ENCODE measurements at places on chromosomes 11 and 22.

- no peak for DNase-seq
These were observed 196.3 kb upstream of the ARHGAP20 start for GRCh38 chr11:110908401-110909105.

GRCh38 chr22:21682385-21683175 is 16.8 kb downstream of the PPIL2 start:
- DNase-seq, result no peak

DNA sequence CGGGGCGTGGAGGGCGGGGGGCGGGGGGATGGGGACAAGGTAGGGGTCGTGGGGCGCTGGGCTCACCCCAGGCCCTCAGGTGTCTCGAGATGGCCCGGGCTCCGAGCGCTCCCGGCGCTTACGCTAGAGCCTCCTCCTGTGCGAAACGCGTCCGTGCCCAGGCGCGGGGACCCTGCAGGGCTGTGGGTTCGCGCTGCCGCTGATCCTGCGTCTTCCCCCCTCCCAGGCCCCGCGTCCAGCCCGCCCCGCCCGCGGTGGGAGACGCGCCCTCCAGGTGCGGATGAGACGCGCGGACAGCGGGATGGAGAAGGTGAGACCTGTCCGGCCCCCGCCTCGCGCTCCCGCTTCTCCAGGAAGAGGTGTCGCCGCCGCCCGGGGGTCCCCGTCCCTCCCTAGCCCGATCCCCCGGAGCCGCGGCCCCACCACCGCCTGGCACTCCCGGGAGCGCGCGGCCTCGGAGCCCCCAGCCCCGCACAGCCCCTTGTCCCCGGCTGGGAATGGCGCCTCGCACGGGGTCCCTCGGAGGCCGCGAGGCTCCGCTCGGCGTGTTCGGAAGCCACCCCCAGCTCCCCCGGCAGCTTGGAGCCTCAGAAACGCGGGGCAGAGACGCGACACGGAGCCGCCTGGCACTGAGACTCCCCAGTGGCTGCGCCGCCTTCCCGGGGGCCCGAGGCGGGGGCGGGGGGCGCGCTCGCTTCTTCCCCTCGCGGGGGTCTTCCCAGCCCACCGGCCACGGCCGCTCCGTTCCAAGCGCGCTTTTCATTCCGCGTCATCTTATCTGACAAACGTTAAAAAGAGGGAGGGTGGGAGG is 27.6 kb upstream of the TOLLIP start:
- peak; percentile 75 for DNase-seq

- no peak for DNase-seq
These were observed 174.7 kb downstream of the TBC1D22A start for GRCh38 chr22:46937185-46937584.

DNA sequence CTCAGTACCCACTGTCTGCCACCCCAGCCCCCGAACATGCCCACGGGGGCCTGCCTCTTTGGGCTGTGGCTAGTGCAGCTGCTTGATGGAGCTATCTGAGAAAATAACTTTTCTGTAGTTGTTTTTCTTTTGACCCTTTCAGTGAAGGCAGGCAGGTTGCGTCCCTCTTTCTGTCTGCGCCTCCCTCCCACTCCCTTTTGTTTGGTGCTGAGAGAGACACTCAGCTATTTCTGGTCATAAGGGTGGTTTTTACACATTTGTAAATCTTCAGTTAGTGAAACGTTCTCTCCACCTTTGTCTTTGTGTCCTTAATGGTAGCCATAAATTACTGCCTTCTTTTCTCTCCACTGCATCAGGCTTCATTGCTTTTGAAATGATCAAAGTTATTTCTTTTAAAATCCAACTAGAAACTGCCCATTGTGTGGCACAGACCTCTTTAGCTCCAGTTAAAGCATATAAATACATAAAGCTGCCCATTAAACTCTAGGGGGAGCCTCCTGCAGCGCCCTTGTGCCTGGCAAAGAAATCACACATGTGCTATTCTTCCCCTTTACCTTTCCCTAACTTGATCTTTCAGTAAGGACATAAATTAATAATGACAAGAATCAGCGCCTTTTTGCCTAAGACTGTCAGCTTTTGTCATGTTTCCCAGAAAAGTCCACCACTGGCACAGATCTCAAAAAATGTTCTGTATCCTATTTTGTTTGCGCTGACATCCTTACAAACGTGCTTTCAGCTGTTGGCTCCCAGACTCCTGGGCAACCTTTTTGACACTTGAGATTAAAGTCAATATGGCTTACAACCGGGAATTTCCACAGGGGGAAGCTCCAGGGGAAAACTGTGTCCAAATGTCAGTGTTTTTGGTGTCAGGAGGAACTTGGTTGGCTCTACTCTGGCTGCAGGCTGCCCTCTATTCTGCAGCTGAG is 1.7 kb upstream of the SCUBE2 start:
- no peak for DNase-seq

- no peak for DNase-seq
These were observed 116.6 kb upstream of the NARS2 start for GRCh38 chr11:78691215-78691614.

DNA sequence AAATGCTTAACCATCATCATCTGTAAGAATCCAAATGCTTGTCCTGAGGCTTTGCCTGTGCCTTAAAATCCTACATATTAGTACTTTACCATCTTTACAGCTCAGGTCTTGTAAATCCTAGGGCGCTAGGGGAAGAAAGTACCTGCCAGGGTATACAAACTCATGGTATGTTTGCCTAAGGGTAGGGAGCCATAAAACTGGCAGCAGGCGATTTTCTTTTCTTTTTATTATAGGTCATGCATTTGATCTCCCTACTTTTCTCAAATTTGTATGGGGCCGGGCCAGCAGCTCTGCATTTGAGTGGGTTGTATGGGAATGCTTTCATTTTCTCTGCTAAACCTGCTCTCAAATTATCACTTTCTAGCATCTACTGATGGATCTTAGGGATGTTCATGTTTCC is 24.0 kb upstream of the ZBED5 start:
- no peak for DNase-seq

DNA sequence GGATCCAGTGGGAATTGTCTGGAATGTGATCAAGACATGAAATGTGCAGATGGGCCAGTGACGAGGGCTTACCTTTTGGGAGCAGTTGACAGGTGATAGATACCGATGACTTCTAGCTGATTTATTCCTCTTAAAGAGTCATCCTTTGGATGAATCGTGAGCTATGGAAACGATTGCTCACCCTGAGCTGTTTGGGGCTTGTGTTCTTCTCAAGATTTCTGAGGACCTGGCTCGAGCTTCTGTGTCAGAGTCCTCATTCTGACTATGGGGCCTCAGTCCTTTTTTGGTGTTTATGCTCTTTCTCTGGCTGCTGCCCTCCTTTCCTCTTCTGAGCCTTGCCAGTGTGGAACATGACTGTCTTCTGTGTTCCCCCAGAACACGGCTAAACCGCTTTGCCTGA is 11.9 kb upstream of the AMPD3 start:
- DNase-seq, result no peak

DNA sequence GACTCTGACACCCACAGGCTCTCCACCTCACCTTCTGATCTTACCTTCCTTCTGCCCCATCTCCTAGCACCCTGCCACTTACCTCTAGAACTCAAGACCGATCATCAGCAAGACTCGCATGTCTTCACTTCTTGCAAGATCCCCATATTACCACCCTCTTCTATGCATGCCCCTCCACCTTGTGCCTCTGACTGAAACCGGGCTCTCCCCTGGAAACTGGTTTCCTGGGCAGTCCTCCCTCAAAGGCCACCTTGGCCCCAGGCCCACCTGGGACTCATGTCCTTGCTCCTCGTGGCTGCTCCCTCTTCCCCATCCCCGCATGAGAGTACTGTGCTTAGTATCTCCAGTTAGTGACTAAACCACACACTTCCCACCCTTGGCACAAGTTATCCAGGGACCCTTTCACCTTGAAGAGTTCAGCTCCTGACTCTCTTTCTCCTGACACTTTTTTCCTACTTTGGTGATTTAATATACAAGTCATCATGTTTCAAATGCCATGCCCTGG is 136.7 kb downstream of the SPATA19 start:
- DNase-seq, result no peak

GRCh38 chr11:22197139-22198005 is 4.5 kb downstream of the ANO5 start:
- DNase-seq, result no peak

- no peak for DNase-seq
These were observed 49.7 kb downstream of the MIAT start for GRCh38 chr22:26707090-26707489.

GRCh38 chr11:130826572-130826971 is 89.7 kb downstream of the SNX19 start:
- DNase-seq, result no peak

DNA sequence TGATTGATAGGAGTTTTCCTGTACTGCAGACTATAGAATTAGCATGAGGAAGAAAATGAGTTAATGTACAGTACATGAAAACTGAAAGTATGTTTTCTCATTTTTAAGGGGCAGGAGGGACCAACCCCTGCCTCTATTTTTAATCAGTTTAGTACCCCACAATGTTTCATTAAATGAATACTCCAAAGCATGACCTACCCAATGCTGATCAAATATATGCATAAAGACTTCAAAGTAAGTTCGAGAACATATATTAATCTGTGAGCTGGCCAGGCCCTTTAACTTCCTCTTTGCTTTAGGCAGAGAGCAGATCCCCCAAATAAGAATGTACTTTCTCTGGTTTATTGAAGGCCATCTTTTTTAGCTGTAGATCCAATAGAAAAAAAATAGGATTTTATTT is 161.0 kb downstream of the FCHSD2 start:
- no peak for DNase-seq

DNA sequence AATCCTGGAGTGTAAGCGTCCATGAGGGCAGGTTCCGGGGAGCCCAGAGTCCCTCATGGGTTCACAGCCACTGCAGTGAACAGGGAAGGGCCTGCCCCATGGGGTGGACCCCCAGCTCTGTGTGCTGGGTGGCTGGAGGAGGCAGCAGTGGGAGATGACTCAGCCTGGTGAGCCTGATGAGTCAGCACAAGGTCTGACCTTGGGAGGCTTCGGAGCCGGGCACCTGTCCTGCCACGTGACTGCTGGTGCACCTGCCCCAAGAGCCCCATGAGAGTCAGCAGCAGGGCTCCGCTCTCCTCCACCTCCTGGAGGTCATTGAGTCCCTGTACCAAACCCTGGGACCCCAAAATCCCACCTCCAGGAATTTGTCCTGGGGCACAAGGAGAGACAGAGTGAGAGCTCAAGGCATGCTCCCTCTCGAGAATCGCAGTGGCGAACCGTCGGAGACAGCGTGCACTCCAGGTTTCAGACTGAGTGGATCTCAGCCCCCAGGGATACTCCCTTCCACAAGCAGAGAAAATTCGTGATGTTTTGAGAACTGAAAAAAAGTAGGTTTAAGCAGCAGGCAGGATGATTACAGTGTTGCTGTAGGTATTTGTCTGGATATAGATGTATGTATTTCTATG is 1221.7 kb downstream of the BRD1 start:
- no peak for DNase-seq

- no peak for DNase-seq
These were observed 42.5 kb downstream of the AP2A2 start for GRCh38 chr11:967995-968751.

- peak; percentile 81 for DNase-seq
These were observed at the start of gene CD81 for GRCh38 chr11:2376751-2377451. CD81 (plus strand) TSS chr11:2377310; CDS start chr11:2377550, 240 bp downstream.

- DNase-seq, result no peak
These were observed 839 bp downstream of the LRRN4CL start for GRCh38 chr11:62688491-62688890.

- DNase-seq, result no peak
These were observed 13.0 kb downstream of the TPCN2 start for GRCh38 chr11:69061713-69062053.

DNA sequence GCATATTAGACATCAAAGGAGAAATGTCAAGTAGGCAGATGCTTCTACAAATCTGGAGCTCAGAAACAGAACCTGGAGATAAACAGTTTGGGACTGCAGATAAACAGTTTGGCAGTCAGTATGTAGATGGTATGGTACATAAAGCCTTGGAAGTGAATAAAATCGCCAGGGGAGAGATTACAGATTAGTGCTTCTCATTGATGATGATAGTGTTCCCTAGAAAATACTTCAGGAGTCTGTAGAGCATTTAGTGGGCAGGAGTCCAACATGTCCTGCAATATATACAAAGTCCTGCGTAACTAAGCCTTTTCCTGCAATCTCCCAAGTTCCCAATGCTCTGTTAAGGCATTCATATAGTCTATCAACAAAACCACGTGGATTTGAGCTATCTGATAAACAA is 35.2 kb downstream of the NARS2 start:
- DNase-seq, result no peak

DNA sequence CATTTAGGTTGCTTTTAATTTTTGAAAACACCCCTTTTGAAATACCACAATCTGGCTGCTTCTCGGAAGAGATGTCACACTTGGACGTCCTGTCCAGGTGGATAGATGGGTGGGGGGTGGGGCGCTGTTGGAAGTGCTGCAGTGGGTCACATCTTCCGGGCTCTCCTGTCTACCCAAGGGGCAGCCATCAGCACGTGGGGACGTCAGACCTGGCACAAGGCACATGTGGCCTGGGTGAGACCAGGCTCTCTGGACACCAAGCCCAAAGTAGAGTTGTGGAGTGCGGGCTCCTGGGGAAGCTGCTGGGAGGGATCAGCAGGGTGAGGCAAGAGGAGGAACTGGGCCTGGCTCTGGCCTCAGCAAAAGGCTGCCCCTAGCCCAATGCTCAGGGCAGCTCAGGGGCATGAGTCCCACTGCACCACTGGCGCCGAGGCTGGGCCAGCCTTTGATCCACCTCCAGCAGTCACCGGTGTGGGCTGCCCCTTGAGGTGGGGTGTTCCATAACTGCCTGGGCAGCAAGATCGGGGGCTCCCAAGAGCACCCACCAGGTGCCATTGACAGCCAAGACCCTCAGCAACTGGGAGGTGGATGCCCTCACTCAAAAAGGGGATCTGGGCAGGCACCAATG is 68.6 kb upstream of the CCND1 start:
- DNase-seq, result no peak

DNA sequence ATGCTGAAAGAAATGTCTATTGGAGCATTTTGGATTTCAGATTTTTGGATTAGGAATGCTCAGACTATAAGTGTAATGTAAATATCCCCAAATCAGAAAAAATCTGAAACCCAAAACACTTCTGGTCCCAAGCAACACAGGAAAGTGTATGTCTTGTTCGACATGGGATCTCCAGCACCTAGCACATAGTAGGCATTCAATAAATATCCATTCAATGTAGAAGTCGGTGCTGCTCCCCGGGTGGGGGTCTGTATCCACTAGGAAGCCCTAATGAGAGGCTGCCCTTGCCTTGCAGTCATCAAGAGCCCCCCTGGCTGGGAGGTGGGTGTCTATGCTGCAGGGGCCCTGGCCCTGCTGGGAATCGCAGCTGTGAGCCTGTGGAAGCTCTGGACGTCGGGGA is 11.4 kb downstream of the SYT12 start:
- no peak for DNase-seq

DNA sequence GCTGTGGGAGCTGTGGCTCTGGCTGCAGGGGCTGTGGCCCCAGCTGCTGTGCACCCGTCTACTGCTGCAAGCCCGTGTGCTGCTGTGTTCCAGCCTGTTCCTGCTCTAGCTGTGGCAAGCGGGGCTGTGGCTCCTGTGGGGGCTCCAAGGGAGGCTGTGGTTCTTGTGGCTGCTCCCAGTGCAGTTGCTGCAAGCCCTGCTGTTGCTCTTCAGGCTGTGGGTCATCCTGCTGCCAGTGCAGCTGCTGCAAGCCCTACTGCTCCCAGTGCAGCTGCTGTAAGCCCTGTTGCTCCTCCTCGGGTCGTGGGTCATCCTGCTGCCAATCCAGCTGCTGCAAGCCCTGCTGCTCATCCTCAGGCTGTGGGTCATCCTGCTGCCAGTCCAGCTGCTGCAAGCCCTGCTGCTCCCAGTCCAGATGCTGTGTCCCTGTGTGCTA is 514 bp downstream of the KRTAP5-9 start:
- DNase-seq, result no peak
